Coronary artery (tissue), 2 donors: ENCODE measurements at places on chromosomes 5 and 9.

DNA sequence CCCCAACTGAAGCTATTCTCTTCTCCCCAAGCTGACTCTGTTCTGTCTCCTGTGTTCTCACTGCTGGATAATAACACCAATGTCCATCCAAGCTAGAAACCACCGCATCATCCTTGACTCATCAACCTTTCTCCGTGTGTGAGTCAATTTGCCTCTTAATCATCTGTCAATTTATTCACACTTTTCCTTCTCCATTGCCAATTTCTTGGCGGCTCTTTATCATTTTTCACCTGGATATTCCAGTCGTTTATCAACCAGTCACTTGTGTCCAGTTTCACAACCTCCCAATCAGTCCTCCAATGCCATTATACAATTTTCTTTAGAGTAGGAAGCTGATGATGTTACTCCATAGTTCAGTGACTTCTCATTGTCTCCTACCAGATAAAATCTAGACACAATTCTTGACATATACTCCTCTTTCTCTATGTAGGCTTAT lies 45.4 kb upstream of the LIFR start:
- no peak for DNase-seq

DNA sequence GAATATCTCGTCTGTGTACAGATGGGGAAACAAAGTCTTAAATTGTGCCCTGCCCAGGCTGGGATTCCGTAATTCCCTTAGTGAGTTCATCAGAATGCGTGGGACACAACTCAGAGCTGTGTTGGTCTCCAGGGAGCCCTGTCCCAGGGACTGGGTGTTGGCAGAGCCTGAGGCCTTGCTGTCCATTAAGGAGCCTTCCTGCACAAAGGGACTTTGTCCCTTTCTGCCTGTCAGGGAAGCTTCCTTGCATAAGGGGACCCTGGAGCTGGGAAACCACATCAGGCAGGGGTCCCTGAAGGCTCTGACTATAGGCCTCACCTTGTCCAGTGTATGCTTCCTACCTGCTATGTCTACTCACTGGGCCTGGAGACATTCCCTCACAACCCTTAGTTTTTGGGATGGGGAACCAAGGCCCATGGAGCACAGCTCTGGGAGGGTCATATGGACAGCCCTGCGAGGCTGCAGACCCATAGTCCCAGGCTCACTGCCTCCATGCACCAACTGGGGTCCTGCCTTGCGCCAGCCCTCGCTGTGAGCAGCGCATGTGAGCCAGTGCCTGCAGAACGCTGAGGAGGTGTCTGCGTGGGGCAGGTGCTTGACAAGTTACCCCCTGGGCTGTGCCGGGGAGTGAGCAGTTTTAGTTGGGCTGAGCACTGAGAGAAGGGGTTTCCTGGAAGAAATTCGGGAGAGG lies 1.6 kb downstream of the CARD19 start:
- DNase-seq = peak; percentile 83

- no peak for DNase-seq
These were observed 170.5 kb upstream of the PPP1R26 start for GRCh38 chr9:135308821-135309762.

DNA sequence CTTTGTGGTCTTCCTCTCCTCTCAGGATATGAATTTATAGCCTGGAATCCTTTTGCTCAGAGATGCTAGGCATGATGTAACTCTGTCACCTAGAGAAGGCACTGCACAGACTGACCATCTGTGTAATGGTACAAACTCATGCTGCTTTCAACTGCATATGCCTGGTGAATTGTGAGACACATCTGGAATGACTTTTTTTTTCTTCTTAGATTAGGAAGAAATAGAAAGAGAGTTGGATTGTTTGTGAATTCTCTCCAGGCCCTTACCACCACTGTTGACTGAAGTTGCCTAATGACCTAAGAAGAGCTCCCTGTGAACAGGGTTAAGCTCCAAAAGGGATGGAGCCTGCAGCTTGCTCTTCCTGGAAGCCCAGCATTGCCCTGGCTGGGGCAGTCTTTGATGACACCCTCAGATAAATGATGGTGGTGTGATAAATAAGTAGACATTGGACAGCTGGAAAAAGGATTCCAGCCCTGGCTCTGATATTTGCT lies 47.8 kb upstream of the TRIM32 start:
- no peak for DNase-seq

DNA sequence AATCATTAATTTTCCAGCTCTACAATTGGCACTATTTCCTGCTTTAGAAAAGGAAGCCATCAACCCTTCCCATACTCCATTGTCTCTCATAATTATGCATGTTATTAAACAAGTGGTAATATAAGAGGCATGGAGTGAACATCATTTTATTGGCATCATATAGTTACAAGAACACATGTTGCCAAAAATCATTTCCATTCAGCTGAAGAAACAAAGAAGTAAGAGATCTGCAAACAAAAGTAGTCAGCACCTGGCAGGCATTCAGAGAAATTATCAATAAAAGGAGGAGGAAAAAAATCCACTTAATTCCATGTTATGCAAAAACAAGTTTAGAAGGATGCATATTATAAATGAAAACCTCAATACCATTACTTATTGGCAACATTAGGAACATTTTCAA lies 1208.2 kb upstream of the C9orf72 start:
- no peak for DNase-seq

GRCh38 chr9:95643619-95644018 lies 126.8 kb upstream of the PTCH1 start:
- no peak for DNase-seq

- DNase-seq = no peak
These were observed 165.0 kb downstream of the FGF1 start for GRCh38 chr5:142520885-142521284.
